Karpas-422 (cell line): ENCODE measurements at places on chromosomes 5 and 9. TPM values are rescaled to one million over a fixed set of nuclear protein-coding genes. Genes with fewer than 3 reads are reported as not detected.
A peak's percentile ranks its signal among the peaks of the same experiment; 100 is the strongest.

GFI1B gene
- total RNA-seq, result 6.0 and 6.5 TPM in 2 replicates

NR5A1 gene
- not detected in 2 replicates for total RNA-seq

GPR151 gene
- not detected in 2 replicates for total RNA-seq

PCDHGC4 gene
- 7.0 and 11.8 TPM in 2 replicates for total RNA-seq

HMCN2 gene
- total RNA-seq, result not detected in 2 replicates

C5orf58 gene
- 7.8 TPM in 1 of 2 replicates, not detected in the other for total RNA-seq

SOHLH1 gene
- total RNA-seq, result not detected in 2 replicates

SLC22A4 gene
- total RNA-seq, result 0.52 TPM in 1 of 2 replicates, not detected in the other

IL4 gene
- total RNA-seq, result not detected in 2 replicates

CAMSAP1 gene
- 24.8 and 26.9 TPM in 2 replicates for total RNA-seq

STARD4 gene
- 23.1 and 29.3 TPM in 2 replicates for total RNA-seq

F12 gene
- 6.0 and 6.5 TPM in 2 replicates for total RNA-seq

PCDHGA9 gene
- 13.0 and 15.7 TPM in 2 replicates for total RNA-seq

ADGRD2 gene
- total RNA-seq, result not detected in 2 replicates

DNA sequence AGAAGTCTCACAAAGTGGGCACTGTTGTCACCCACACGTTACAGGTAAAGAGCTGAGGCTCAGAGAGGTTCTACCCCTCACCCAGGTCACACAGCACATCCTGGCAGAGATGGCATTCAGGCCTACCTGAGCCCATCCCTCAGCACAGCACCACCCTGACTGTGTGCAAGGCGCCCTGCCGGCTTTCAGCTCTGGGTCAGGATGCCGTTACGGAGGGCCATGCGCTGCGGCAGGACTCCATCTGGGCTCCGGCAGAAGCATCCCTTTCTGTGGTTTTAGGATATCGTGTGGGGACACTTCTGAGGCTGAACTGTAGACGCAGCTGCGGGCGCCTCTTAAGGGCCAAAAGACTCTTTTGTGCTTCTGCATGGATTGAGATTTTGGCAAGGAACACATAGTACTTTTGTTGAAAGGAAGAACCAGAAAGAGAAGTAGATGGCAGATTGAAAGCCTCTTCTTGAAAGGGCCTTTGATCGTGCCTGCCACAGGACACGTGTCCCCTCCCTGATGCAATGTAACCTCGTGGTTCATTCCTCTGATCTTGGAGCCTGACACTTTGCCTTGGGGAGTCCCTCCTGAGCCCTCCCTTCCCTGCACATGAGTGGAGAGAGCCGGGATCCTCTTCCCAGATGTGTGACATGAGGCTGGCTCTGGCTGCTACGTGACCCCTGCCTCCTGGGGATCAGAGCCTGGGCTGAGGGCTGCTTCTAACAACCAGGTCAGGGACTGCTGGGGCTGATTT is 31.3 kb downstream of the USP20 start:
- DNase-seq, result no peak

- no peak for DNase-seq
Measured at GRCh38 chr5:156513123-156513815, 186.3 kb downstream of the SGCD start.

GRCh38 chr9:4423207-4423610 is 67.1 kb upstream of the SLC1A1 start:
- DNase-seq, result no peak

- DNase-seq, result no peak
Measured at GRCh38 chr5:113253037-113253436, 181.8 kb downstream of the TSSK1B start.

DNA sequence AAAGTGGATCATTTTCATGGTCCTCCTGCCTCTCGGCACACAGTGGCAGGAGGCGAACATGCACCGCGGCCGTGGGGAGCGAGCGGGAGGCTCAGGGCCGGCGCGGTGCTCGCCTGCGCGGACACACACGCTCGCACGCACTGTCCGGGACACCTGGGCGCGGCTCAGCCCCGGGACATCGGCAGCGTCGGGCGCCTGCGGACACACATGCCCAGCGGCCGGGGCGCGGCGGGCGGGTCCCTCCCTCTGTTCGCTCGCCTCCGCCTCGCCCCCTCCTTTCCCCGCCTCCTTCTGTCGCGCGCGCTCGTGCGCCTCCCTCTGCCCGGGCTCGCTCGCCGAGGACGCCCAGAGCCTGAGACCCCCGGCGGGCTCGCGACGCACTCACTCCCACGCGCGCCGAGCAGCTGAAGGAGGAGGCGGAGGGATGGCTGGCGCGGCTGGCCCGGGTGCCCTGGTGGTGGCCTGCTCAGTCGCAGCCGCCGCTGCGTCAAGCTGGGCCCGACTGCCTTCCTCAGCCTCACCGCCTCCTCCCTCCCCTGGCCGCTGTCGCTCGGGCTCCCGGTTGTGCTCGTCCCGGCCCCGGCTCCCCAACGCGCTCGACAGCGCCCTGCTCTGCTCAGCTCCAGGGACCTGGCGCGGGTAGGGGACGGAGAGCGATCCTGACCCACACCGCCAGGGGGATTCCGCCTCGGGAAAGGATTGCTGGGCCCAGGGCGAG is at the start of gene FRMD3:
FRMD3 (minus strand) TSS at position 230 of the 718 bp plus-strand sequence; CDS start at position 60, 170 bp downstream.
- no peak for DNase-seq

DNA sequence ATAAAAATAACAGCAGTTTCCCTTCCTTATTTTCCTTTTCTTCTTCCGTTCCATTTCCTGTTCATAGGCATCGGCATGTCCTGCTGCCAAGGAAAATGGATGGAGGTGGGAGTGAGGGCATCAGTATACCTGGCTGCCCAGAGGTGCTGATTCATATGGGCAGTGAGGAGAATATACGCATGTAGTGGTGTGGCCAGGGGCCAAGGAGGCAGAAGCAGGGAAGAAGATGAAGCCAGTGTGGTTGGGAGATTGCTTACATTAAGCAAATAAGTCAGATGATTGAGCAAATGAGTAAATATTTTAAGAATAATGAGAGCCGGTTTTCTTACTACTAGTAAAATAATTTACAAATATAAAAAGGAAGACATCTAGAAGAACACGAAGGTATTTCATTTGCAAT is 344.9 kb upstream of the PAPPA start:
- DNase-seq, result no peak

DNA sequence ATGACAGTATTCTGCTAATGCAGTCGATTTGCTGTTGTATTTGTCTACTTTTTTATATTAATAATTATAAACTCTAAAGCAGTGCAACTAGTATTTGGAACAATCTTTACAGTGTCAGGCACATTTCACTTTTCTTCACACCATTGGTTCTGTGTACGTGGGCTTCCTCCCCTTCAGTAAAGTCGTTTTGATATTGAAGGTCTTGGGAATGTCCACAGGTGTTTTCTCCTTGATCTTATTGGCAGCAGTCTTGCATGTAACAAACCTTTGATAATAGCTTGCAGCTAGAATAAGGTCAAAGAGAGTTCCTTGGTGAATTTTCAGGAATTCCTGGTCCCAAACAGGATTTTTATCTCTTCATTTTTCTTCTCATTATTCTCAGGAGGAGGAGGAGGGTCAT is 12.2 kb downstream of the DDX4 start:
- no peak for DNase-seq

GRCh38 chr5:142697356-142698255 is 11.7 kb upstream of the FGF1 start:
- DNase-seq, result no peak

- DNase-seq, result no peak
Measured at GRCh38 chr9:71812385-71812784, 44.1 kb upstream of the CEMIP2 start.

DNA sequence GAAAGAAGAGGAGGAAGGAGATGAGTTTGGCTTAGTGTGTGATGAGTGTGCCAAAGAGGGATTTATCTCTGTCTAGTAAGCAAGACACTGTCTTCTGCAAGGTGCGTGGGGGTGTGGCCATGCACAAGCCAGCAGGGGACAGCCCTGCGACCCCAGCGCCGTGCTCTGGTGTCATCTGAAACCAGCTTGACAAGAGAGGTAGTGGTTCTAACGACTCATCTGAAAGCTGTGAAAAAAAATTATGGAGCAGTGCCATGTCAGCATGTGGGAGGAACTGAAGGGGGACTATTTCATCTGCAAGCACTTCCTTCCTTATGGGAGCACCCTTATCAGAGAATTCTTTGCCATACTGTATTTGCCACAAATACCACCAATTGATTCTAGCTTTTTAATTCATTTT is 398.6 kb downstream of the PSAT1 start:
- DNase-seq, result no peak

DNA sequence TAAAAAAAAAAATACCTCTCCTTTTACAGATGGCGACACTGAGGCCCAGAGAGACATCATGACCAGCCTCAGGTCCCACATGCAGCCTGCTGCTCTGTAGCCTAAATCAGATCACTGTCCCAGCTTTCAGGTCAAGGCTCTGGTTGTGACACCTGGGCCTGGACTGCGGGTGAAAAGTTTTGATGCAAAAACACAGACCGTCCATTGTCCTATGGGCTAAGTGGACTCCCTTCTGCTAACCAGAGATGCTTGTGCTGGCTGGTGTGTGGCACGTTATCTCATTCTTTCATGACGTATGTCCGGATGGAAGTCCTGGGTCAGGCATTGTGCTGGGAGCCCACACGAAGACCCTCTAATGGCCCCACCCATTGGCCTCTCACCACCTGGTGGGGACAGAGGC is 7.8 kb downstream of the NEK6 start:
- peak; percentile 65 for DNase-seq

- no peak for DNase-seq
Measured at GRCh38 chr5:174625591-174626350, 98.6 kb upstream of the MSX2 start.

- peak; percentile 76 for DNase-seq
Measured at GRCh38 chr5:177368869-177369644, 11.3 kb downstream of the RGS14 start.

GRCh38 chr5:178416919-178417318 is 173.3 kb downstream of the COL23A1 start:
- no peak for DNase-seq

- DNase-seq, result no peak
Measured at GRCh38 chr9:33111631-33112030, 35.2 kb upstream of the SMU1 start.

DNA sequence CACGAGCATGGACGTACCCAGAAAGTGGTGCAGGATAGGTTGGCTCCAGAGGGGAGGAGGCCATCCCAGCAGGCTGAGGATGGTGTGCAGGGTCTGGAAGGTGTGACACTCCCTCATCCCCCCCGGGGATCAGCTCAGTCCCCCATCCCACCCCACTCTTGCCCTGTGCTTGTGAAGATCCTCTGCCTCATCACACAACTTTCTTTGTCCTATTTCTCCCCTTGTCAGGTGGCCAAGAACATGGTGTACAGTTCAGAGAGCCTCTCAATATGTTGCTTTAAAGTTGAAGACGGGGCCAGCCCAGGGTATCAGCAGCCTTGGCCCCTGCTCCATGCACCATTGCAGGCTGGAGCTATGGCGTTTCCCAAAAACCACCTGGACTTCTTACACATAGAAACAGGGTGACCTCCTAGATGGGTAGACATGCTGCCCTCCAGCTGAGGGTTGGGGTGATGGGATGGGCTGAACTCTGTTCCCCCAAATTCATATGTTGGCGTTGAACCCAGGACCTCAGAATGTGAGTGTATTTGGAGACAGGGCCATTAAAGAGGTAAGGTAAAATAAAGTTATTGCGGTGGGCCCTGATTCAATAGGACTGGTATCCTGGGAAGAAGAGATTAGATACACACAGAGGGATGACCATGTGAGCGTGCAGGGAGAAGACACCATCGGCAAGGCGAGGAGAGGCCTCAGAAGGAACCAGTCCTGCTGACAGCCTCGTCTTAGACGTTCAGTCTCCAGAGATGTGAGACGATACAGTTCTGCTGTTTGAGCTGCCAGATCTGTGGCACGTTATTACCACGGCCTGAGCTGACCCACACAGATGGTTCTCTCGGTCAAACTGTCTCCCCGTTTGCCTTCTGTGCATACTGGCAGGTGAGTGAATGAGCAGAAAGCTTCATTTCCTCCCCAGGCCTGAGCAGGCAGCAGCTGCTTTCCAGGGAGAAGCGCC is 272.5 kb downstream of the GADD45G start:
- no peak for DNase-seq

DNA sequence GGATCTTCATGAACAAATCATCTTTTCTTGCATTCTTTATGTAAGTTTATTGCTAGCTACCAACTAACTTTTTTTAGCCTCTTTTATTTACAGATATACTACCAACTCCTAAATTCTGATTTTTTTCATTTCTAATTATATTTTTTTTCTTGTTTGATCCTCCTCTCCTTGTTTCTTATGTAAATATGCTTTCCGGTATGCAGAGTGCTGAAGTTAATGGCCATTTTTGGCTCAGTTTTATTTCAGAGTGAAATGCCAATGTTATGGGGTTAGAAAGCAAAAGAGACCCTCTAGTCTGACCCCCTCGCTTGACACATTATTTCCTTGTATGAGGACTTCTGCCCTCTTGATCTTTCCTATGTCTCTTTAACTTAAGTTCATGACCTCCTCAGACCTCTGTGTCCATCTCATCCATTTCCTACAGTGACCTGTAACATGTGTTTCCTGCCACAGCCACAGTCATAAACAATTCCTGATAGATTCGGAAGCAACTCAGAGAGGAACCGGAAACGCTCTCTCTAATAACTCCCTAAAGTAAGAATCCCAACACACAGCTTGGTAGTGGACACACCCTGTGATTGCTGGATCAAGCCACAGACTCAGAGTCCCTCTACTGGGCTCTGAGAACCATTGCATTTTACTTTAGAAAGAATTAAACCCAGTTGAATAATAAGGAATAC is 42.9 kb upstream of the AFAP1L1 start:
- peak; percentile 49 for DNase-seq

DNA sequence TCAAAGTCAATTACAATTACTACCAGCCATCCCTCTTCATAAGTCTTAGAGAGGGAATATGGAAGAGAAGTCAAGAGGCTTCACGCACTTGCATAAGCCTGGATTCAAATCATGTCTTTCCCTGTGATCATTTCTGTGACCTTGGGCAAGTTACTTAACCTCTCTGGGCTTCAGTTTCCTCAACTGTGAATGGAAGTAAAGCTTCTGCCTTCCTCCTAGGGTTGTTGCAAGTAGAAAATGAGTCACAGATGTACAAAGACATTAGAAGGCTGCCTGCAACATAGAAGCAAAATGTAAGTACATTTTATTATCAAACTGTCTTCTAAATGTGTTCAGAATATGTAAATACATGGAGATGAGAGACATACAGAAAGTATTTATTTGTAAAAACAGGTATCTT is 42.3 kb upstream of the SEMA6A start:
- no peak for DNase-seq

DNA sequence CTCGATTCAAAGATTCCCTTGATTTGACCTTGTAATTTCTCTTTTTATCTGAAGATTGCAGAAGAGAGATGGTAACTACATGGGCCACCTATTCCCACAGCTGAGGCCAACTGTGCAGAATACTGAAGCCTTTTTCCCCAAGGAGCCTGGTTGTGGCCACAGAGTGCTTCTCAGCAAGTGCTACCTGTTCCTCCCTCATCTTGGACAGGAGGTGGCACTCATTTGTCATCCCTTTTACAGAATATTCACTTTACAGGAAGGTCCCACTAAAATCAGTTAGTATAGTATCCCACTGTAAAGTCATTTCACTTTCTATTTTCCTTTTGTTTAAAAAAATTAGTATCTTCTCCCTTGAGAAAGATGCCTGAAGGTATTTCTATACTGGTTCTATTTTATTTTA is 346.4 kb downstream of the ARL15 start:
- no peak for DNase-seq

DNA sequence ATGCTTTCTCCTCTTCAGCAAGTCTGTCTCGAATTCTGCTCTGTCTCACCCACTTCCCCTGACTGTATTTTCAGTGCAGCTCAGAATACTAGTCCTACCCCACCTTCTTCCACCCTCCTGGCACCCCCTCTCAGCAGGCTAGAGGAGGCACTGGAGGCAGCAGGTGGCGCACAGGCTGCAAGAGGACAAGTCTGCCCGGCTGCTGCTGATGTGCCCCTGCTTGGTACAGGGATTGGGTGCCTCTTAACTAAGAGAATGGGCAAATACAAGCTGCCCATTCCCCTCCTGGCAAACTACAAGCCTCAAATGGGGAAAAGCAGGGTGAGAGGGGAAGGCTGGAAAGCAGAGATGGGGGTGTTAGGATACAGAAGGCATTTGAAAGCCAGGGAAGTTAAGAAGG is 5.1 kb downstream of the TLN1 start:
- DNase-seq, result peak; percentile 64
